ENCODE measurements at places on chromosomes 16 and 17. TPM values are rescaled to one million over a fixed set of nuclear protein-coding genes. Genes with fewer than 3 reads are reported as not detected.

DNA sequence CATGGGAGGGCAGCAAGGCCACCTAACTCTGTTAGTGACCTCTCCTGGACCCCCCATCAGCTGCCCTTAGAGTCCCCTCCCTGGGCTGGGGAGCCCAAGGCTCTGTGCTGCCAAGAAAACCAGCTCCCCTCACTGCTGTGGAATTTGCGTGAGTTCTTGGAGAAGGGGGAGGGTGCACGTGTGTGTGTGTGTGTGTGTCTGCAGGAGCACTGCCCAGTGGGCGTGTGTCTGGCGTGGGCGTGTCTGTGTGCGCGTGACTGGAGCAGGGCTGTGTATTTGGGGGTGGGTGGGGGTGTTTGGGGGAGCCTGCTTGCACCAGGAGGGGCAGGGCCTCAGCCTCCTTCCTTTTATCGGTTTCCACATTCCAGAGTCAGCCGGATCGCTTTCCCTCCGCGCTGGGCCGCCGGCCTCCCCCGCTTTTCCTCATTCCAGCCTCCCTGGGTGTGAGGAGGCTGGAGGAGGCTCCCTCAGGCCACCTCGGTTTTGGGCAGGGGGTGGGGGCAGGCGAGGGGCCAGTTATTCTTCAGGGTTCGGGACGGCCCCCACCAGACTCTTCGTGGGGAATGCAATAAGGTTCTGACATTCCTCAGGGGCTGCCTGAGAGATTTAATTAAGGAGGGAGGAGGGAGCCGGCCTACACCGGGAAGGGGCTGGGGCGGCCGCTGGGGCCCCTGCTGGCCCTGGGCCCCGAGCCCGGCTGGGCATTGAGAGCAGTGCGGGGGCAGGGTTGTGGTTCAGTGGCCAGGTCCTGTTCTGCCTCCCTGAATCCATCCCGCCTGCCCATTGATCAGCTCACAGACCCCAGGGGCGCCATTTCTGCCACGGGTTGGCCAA is 2.5 kb downstream of the VASN start:
- H3K36me3 ChIP-seq: peaks cover 9% of the 10 kb centered on the region
- DNase-seq: no peak
- peak overlapping the region; percentile 60 for H3K4me3 ChIP-seq
- no peaks in the 10 kb centered on the region for H3K27me3 ChIP-seq

DNA sequence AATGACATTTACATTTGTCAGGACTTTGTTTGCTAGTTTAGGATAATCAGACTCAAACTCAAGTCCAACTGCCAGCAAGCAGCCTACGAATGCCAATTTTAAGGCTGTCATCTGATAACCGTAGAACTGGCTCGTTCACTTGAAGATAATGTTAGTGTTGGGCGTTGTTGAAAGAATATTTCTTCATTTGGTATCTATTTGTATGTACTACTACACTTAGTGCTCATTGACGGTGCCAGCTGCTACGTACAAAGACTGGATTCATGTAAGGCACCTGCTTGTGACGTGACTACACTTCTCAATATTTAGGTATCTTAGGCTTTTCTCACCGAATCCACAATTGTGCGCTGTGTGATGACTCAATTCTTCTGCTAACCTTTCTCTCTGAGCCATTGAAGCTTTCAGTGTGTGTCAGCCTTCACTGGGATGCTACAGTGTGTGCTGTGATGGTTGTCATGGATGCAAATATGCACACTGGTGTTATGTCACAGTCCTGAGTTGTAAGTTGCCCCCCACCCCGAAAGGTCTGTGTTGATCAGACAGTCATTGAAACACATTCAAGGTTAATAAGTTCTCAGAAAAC is 5.7 kb downstream of the ATP2C2 start:
- no peak overlapping the region for H3K4me3 ChIP-seq
- H3K4me1 ChIP-seq: no peaks in the 10 kb centered on the region
- H3K27ac ChIP-seq: no peak overlapping the region

DNA sequence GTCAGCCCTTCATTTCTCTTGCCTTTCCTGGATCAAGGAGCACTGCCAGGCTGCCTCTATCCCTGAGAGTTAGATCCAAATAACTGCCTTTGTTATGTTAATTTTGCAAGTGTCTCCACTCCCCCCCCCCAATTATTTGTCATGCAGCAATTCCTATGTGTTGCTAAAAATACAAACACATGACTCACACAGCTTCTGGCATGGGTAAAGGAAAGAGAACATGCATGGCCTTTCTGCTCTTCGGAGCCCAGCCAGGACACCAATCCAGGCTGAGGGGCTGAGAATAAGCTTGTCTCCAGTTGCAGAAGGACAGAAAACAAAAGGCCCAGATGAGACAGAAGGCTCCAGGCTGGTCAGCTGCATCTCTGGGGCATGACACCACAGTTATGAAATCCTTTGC is 148.0 kb upstream of the TNRC6C start:
- no peaks in the 10 kb centered on the region for H3K36me3 ChIP-seq
- peaks cover 12% of the 10 kb centered on the region for H3K4me1 ChIP-seq
- DNase-seq: peak; percentile 57
- peak overlapping the region; percentile 37 for H3K27ac ChIP-seq

The USP32 gene
- total RNA-seq: 70.0 TPM
